Pancreas (tissue), 10 donors: ENCODE measurements at places on chromosomes 5 and 9.

DNA sequence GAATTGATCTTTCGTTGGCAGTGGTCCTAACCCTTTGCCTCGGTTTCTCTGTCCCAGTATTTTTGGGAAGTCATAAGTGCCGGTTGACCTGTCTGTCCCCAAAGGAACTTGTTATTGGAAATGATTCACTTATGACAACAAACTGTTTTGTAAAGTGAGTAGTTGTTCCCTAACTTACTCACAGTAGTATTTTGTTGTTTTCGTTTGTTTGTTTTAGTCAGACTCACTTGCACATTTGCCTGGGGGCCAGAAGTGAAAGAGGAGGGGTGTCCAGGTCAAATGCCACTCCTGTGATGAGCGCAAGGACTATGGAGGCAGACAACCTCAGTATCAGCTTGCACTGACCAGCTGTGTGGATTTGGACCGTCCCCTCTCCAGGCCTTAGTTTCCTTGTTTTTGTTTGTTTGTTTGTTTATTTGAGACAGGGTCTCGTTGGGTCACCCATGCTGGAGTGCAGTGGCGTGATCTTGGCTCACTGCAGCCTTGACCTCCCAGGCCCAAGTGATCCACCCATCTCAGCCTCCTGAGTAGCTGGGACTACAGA is 47.3 kb downstream of the ANKRD55 start:
- H3K4me3 ChIP-seq, result no peak overlapping the region
- no peaks in the 10 kb centered on the region for H3K4me1 ChIP-seq
- no peak for DNase-seq
- H3K36me3 ChIP-seq, result no peaks in the 10 kb centered on the region
- H3K27ac ChIP-seq, result no peak overlapping the region

DNA sequence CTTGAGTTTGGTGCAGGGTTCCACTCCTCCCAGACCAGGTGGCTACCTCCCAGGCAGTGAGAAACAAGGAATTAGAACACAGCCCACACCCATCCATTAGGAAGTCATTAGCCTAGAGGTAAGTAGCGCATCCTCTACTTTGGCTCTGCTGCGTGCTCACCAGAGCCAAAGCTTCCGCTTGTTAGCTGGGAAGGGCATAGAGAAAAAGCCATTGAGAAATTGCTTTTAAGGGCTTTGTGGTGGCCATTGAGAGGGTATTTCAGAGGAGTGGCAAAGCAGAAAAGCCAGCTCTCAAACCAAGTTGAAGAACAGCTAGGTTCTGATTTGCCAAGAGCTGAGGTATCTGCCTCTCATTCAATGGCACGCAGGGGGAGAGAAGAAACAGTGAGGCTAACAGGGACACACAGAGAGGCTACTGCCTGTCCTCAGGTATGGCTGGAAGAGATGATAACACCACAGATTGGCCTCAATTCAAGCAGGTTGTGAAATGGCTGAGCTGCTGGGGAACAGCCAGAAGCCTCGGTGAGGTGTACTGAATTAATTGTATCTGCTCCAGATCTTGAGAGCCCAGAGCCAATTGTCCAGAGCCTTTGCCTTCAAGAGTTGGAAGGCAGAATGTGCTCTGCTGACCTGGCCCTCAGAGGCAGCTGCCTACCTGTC is 119.4 kb downstream of the NTRK2 start:
- H3K4me1 ChIP-seq, result no peaks in the 10 kb centered on the region
- H3K36me3 ChIP-seq, result no peaks in the 10 kb centered on the region
- no peak for DNase-seq
- H3K27ac ChIP-seq, result no peak overlapping the region

DNA sequence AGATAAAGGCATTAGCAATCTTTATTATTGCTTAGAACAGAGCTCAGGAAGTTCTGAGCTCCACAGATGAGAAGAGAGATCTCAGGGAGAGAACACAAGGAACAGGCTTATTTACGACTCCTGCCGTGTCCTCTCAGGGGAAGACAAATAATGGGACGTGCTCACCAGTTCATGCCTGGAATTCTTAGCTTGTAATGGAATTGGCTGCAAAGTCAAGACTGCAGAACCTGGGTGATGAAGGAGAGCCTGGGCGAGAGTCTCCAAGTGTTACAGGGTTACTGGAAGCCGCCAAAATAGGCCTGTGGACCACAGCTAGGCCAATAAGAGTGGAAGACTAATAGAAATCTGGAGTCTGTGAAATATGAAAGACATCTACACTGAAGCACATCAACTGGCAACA is 174.5 kb upstream of the ADAMTSL1 start:
- no peaks in the 10 kb centered on the region for H3K36me3 ChIP-seq
- H3K4me1 ChIP-seq, result no peaks in the 10 kb centered on the region
- H3K27ac ChIP-seq, result no peak overlapping the region
- no peak overlapping the region for H3K4me3 ChIP-seq
- no peak for DNase-seq

GRCh38 chr5:58066076-58066475 is 393.8 kb downstream of the PLK2 start:
- no peak overlapping the region for H3K27ac ChIP-seq
- no peak overlapping the region for H3K4me3 ChIP-seq
- no peaks in the 10 kb centered on the region for H3K36me3 ChIP-seq

- no peak overlapping the region for H3K4me3 ChIP-seq
- H3K27ac ChIP-seq, result no peak overlapping the region
- no peaks in the 10 kb centered on the region for H3K4me1 ChIP-seq
- DNase-seq, result no peak
- H3K27me3 ChIP-seq, result no peaks in the 10 kb centered on the region
Measured at GRCh38 chr5:31880449-31880848, 241.5 kb downstream of the PDZD2 start.
